ENCODE measurements at places on chromosomes 3 and 15.
A peak's percentile ranks its signal among the peaks of the same experiment; 100 is the strongest.

GRCh38 chr3:134803051-134803505, 8.0 kb downstream of the EPHB1 start:
- no peak for DNase-seq

DNA sequence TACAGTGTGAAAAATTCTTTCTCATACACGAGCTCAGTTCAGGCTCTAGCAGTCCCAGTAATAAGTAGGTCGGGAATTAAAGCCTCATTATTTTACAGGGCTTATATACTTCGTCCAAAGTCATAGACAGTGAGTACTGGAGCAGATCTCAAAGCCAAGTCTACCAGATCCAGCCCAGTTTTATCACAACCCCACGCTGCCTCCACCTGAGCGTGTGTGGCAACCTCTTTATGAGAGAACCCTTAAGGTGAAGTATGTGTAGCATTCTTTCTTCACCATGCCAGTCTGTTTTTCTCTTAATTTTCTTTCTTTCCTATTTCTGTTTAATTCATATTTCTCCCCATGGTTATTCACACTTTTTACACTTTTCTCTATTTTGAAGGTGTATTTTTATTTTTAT, 574.6 kb upstream of the ARPP21 start:
- DNase-seq, result no peak

- peak; percentile 56 for DNase-seq
Measured at GRCh38 chr3:157239082-157239704, 79.2 kb upstream of the CCNL1 start.

GRCh38 chr3:176867681-176868663, 329.3 kb downstream of the TBL1XR1 start:
- DNase-seq, result no peak

- DNase-seq, result no peak
Measured at GRCh38 chr15:53843166-53843565, 83.7 kb upstream of the WDR72 start.
